ENCODE measurements at places on chromosomes 16 and 17.

DNA sequence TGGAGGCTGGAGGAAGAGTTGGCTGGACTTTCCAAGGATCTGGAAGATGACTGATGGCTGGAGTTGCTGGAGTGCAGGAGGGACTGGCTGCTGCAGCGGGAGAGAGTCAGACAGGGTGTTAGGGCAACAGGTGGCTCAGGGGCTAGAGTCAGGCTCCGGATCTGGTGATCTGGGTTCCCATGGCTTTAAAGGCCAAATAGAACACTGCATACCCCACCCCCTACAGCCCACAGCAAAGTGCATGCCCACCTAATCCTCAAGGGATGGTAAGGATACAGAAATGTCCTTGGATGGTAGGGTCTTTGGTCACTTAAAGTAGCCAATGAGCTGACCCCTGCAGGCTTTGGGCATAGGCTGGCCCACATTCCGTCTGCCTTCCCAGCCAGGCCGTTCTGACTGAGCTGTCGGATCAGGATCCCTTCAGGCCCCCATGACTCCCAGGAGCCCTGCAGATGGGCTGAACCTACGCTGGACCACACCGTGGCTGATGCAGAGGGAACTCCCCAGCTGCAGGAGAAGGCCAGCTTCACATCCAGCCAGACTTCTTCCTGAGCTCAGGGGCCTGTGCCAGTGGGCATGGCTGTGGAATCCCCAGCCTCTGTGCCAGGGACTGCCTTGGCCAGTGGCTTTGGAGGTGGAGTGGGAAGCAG, 13.9 kb downstream of the TNS4 start:
- no peak for DNase-seq

DNA sequence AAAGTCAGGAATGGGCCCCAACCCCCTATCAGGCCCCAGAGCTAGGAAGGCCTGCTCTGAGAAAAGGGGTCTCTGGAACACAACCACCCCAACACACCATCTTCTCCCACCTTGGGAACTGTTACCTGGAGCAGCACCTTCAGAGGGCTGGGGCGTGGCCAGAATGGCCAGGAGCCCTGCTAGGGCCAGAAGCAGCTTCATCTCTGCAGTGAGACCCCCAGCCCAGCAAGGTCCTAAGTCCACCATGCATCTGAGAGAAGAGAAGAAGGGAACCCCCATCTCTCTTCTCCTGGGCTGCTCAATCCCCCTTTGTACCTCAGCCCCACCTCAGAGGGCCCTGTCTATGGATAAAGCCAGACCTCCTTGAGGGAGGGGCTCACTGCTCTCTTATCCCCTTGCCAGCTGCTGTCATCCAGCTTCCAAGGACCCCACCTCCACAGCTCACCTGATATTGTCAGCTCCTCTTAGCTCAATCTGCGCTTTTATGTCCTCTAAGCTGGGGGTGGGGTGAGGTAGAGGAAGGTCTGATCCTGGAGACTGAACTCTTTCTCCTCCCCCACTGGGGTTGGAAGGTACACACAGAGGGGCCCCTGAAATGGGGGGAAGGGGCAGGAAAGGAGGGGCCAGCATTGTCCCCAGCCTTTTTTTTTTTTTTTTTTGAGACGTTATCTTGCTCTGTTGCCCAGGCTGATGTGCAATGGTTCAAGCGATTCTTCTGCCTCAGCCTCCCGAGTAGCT, at the start of gene MPO:
TSS of gene MPO (minus strand) at position 456 of the 738 bp plus-strand sequence. CDS start at position 279, 177 bp downstream.
- no peak for DNase-seq

GRCh38 chr16:88467541-88467944, 14.5 kb downstream of the ZFPM1 start:
- DNase-seq: no peak

- DNase-seq: no peak
Measured at GRCh38 chr17:68102318-68102758, 66.8 kb downstream of the KPNA2 start.

- no peak for DNase-seq
Measured at GRCh38 chr16:72814226-72814625, 233.7 kb downstream of the ZFHX3 start.

DNA sequence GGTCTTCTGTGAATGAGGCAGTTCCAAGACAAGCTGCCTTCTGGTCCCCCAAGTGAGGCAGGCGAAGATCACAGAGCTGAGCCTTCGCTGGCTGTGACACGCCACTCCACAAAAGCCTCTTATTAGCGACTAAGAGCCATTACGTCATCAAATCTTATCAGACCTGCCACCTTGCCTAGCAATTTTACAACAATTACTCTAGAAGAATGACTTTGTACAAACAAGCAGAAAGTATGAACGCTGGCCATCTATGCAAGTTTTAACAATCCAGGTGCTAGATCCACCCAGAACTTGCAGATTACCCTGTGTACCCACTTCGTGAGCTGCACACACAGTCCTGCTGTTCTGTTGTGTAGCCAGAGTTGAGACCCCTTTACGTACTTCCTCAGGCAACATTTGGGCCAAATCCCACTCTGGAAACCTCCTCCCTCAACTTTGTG, 3.8 kb upstream of the ICAM2 start:
- no peak for DNase-seq

GRCh38 chr17:55002458-55002857, 33.9 kb downstream of the STXBP4 start:
- no peak for DNase-seq

DNA sequence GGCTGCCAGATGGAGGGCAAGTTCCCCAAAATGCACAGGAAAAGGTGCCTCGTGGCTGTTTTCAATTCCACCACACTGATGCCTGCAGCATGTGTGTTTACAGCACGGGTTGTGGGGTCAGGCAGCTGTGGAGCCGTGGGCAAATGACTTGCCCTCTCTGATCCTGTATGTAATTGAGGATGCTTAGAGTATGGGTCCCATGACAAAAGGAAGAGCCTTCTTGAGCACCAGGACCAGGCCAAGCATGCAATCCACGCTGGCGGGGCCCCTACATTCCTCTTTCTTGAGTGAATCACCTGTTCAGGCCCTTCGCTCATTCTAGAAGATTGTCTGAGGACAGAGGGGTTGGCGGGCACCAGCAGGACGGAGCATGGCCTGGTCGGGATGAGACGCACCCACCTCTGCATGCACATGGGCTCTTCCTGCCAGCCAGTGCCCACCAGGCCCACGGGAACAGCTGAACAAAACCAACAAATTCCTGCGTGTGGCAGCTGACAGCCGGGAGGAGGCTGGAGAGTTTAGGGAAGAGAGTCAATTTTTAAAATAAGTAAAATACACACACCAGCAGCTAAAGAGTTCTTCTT, 1.4 kb upstream of the CTRB2 start:
- DNase-seq: no peak

GRCh38 chr17:58318065-58318481, 10.5 kb downstream of the TSPOAP1 start:
- no peak for DNase-seq

DNA sequence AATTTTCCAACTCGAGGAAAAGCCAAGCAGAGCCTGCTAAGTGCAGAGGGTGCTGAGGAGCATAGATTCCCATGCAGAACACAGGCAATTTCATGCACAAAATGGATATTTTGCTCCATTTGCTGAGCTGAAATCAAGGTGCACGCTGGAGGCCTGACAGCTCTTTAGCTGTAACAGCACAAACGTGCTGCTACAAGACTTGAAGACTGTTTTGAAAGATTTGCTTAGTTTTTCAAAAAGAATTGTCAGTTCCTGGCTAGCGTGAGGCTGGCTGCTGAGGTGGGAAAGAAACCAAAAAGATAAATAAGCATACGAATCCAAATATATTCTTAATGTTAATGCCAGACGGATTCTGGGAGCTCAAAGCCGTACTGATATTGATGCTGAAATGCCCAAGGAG, 309.0 kb upstream of the MAF start:
- DNase-seq: no peak

DNA sequence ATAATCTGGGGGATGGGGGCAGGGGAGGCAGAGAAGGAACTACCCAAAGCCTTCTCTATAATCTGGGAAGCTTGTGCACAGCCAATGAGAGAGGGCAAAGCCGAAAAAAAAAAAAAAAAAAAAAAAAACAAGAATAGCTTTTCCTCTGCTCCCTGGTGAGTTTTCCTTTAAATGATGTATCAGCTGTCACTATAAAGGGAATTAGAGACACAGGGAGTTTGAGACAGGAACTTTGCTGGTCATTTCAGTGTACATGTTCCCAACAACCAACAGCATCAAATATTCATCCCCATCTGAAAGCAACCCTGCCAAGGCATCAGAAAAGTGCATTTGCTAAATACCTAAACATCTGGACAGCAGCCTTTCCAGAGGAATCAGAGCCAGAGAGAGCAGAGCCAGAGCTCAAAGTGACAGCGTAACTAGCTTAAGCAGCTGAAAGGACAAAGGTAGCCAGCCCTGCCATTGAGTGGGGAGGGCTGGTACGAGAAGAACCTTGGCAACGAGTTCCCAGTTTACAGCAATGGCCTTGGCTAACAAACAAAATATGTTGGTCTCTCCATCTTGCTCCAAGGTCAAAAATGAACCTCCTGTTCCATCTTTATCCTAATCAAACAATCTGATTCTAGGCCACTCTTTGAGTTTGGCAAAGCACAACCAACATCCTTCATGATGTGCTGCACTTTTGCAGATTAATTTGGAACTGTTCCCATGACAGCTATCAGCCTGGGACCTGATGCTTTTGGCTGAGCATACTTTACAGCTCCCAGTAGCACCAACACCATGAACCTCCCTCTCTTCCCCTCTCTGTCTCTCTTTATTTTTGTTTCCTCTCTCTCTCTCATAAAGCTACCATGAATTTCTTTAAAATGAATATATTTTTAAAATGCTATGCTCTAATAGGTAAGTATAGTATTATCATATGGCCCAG, 143.7 kb upstream of the GNAO1 start:
- no peak for DNase-seq

All from AG04449 (cell line).